ENCODE measurements at places on chromosomes 7 and 10.

DNA sequence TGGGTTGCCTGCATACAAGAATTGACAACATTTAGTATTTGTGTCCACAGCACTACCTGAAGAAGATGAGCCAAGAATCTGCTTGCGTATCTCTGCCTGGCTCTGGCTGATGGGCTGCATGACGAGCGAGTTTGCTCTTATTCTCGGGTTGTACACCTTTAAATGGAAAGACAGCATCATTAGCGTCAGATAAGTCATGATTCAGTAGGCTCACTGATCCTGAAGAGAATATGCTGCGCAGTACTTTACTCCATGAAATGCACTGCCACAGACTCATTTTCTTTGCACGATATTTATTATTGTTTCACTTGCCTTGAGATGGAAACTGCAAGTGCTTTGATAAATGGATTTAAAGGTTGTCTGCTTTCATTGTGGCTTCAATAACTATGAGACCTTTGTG lies 28.6 kb downstream of the DHX32 start:
- no peak for DNase-seq

DNA sequence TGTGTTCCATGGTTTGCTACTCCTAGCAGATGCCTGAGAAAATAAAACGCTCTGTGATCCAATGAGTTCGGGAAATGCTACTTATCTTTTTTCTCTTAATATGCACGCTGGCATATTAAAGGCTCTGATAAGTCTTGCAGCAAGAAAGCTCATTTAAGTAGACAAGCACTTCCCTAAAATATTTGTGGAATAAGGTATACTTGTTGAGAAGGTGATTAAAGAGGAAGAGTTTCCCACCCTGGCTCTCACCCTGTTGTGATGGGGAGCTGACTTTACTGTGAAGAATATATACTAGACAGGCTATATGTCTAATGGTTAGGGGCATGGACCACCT lies 279.4 kb downstream of the RPS24 start:
- no peak for DNase-seq

GRCh38 chr7:55774327-55775050 lies 88.1 kb downstream of the SEPTIN14 start:
- DNase-seq, result no peak

GRCh38 chr7:88432301-88432700 lies 125.6 kb upstream of the STEAP4 start:
- no peak for DNase-seq

- no peak for DNase-seq
These were observed 1360.6 kb upstream of the LRRTM3 start for GRCh38 chr10:65565246-65565645.

DNA sequence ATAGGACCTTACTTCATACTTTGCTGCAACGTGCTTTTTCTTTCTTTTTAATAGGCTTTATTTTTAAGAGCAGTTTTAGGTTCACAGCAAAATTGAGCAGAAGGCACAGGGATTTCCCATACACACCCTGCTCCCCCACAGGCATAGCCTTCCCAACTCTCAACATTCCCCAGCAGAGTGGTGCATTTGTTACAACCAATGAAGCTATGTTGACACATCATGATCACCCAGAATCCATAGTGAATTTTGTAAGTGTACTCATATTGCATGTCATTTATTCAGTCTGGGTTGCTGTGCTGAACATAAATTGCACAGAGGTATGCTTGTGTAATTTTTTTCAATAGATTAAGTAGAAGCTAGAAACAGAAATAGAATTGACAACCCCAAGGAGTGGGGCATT lies 327.3 kb downstream of the INHBA start:
- no peak for DNase-seq

DNA sequence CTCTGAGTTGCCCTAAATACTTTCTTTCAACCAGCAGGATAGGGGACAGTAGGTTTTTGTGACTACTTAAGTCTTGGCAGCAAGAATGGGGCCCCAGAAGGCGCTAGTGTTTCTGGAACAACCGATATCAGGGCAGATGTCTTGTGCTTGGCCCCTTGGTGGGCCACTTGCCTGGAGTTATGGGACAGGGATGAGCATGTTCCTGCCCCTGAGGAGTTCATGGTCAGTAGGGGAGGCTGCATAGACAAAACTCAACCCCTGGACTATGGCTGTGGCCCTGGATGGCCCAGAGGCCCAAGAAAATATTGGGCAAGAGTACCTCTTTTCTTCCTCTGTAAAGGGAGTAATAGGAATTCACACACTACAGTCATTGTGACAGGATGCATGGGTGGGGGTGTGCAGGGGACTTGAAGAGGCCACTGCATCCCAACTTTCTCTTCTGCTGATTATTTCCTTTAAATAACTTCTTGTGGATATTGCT lies 57.7 kb upstream of the IGFBP3 start:
- DNase-seq, result no peak

DNA sequence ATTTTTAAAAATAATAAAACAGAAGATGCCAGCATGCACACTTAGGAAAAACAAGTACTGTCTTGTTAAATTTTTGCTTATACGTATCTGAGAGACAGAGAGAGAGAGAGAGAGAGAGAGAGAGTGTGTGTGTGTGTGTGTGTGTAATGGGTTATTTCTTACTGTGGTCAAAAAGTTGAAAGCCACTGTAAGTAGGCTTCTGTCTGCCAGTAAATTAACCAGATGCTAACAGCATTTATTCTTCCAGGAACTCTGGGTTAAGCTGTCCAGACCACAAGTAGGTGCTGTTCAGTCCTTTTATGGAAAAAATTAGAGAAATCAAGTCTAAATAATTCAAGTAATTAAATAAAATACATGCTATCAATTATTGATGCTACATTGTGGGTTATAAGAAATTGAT lies 39.7 kb downstream of the RNF32 start:
- no peak for DNase-seq

- no peak for DNase-seq
These were observed 50.8 kb downstream of the ATAD1 start for GRCh38 chr10:87767253-87767652.

- DNase-seq, result no peak
These were observed 6.0 kb downstream of the PRR15 start for GRCh38 chr7:29569648-29570047.

GRCh38 chr10:81027706-81028105 lies 490.0 kb downstream of the SH2D4B start:
- no peak for DNase-seq

GRCh38 chr7:44309271-44310091 lies 15.9 kb downstream of the CAMK2B start:
- DNase-seq, result no peak

DNA sequence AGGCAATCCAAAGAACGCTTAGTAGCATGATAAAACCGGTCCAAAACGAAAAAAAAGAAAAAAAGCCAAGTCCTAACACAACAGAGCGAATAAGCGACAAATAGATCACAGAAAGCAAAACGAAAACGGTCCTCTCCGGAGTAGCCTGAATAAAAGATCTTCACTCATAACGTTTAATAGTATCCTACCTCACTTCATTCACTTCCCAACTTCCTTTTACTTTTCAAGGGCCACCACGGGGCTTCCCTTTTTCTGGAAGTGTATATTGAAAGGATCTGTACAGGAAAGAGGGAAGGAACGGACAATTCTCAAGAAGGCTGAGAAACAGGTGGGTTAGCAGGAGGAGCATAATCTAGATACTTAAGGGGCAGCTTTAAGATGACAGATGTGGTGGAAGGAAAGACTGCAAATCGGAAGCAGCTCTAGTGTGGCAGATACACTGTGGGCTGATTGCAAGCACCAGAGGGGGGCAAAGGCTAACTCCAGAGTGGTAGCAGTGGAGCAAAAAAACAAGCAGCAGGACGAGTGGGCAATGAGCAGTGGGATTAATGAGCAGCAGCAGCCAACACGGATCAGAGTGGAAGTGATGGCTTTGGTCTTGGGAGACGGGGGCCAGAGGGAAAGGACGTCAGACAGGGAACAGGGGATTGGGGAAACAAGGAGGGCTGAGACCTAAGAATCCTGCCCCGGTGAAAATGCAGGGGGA lies 866 bp downstream of the CNOT4 start:
- DNase-seq, result peak; percentile 8

- no peak for DNase-seq
These were observed 87.5 kb upstream of the GATAD1 start for GRCh38 chr7:92359801-92360200.

GRCh38 chr7:29609162-29610037 lies 45.8 kb downstream of the PRR15 start:
- DNase-seq, result no peak

DNA sequence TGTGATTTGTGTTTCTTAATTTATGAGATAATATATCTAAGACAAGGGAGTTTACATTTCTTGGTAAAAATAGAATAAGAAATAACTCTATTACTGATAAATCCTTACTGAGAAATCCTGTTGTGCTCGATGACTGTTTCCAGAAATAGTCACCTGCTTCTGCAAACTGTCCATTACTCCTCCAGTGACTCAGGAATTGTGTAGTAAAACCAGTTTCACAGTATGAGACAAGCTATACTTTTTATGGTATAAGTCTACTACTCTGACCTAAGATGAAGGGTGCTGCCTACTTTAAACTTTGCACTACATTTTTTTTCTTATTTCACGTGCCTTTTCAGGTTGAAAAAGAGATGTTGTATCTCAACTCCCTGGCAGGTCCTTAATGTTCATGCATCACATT lies 6.8 kb upstream of the ANKRD22 start:
- DNase-seq, result no peak

- DNase-seq, result no peak
These were observed 111.1 kb upstream of the NPY start for GRCh38 chr7:24172856-24173255.

GRCh38 chr7:11185179-11185815 lies 211.6 kb downstream of the PHF14 start:
- no peak for DNase-seq
